CD4-positive, alpha-beta T cell treated with Interleukin-12 subunit alpha and Interleukin-12 subunit beta, for 1 hour (primary cell): ENCODE measurements at places on chromosomes 7 and 10.

DNA sequence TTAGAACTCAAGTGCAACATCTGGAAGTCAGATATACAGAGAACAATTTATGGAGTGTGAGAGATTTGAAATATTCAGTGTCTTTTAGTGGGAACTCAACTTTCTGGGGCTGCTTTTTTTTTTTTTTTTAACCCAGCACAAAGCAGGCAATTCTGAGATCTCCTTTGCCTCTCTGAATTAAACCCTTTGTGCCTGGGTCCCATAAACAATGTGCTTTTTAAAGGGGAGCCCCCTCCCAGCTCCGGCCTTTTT is 146.8 kb downstream of the CELF2 start:
- DNase-seq: no peak

- DNase-seq: no peak
These were observed 11.8 kb downstream of the PODXL start for GRCh38 chr7:131544449-131545301.

- DNase-seq: no peak
These were observed 587.8 kb upstream of the MKI67 start for GRCh38 chr10:128713874-128714570.

GRCh38 chr10:89074120-89074519 is 83.5 kb downstream of the FAS start:
- DNase-seq: no peak

GRCh38 chr10:3408603-3409365 is 236.2 kb upstream of the PITRM1 start:
- no peak for DNase-seq

GRCh38 chr10:120600871-120601649 is 144.0 kb downstream of the PLPP4 start:
- DNase-seq: no peak

DNA sequence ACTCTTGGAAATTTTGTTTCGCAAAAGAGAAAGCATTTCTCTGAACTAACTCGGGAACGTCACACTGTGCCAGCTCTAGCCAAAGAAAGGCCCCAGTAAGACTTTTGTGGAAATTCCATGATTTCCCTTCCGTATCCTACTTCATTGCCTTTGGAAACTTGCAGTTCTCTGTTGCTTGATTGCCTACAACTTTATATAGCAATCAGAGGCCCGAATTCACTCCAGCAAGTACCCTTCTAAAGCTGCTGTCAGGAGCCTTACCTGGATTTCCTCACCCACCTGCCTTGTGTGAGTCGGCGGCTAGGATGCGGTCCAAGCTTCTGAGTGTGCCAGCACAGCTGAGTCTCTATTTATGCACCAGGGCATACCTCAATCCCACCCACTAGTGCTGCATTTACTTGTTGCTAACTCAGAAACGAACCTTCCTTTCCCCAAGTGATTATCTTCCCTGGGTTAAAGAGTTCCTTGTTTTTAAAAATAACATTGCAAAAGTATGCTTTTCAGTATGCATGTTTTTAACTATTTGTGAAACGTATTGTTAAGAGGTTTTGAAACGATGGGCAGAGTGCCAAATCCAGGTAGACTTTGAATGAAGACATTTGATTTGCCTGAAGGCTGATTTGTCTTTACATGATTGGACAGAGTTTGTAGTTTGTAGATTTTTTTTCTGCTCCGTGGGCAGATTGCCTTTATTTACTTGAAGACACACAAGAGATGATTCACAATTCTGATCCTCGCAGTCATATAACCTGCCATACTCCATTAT is at the start of gene AGR2:
TSS of gene AGR2 (minus strand) at position 326 of the 766 bp plus-strand sequence. CDS start 3,203 bp downstream, outside the sequence.
- DNase-seq: no peak

DNA sequence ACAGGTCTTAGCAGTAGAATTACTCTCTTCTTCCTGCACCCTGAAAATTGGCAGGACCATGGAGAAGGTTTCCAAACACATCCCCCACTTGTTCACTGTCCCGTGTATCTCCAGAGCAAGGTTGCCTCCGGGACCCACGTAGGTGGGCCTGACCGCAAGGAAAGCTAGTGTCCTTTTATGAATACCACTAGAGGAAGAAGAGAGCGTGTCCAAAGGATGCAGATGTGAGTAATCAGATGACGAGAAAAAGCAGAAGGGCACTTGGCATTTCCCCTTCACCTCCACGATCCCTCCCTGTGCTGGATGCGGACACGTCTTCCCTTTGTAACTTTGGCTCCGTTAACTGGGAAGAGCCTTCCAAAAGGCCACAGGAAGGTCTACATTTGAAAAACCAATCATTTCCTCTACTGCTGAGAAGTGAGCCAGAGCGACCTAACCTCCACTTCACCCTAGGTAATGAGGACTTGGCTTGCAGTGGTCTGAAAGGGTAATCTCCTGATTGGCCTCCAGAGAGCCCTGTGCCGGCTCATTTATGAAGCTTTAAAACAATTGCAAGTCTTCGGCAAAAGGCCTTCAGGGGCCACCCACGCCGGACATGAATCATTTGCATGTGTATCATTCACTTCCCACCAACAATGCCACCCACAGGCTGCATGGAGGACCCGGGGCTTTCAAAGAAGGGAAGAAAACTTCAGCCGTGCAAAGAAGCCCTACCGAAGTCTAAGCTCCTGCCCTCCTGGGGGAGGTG is 55.4 kb downstream of the LYZL1 start:
- DNase-seq: no peak

DNA sequence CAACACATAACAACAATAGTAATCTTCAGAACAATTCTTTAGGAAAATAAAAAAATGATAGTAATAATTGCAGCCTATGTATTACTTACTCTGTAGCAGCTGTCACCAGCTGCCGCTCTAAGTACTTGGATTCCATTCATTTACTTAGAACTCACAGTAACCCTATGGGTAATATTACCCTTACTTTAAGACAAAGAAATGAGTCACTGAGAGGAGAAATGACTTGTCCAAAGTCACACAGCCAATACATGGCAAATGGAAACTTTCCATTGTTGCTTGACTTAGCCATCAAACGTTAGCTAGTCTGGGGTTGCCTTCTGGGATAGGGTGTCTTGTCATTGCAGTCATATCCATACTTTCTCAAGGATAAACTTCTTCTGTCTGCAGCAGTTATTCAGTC is 3.6 kb downstream of the CCNY start:
- DNase-seq: no peak

- DNase-seq: no peak
These were observed 276.9 kb downstream of the ZMYND11 start for GRCh38 chr10:412109-412508.

- DNase-seq: no peak
These were observed 77.6 kb upstream of the JAZF1 start for GRCh38 chr7:28258240-28258639.

DNA sequence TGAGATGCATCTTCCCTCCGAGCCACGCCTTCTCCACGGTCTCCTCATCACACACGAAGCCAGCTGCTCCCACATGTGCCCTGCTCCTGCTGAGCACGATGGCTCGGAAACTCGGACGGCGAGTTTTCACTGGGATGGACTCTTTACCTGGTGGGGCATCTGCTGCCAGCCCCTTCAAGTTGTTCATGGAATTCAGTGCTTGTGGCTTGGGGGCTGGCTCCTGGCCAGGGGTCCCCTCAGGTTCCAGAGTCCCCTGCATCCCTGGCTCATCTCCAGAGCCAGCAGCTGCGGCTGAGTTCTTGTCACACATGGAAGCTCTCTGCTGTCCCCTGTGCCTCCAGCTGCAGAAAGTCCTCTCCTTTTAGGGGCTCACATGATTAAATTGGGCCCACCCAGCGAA is 654.0 kb downstream of the SDK1 start:
- DNase-seq: no peak

- DNase-seq: no peak
These were observed 6.2 kb downstream of the PAXIP1 start for GRCh38 chr7:154996756-154997155.

- DNase-seq: no peak
These were observed 46.1 kb downstream of the CABCOCO1 start for GRCh38 chr10:61708846-61709245.

GRCh38 chr7:111756687-111757178 is 194.4 kb upstream of the IMMP2L start:
- DNase-seq: no peak

DNA sequence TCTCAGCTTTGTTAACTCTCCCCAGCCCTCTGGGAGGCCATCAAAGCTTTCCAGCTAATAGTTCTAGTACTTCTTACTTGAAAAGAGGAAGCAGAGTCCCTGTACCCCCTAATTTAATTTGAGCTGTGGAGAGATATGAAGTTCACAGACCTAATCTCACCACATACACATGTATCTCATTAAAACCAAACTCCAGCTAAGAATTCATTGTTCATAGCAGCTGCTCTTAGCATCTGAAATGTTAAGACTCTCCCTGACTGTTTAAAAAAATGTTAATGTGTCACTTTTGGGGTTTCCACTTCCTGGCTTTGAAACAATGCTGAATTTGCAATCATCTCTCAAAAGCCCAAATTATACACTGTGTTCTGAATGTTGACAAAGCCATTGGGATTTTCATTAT is 16.2 kb upstream of the MRC1 start:
- DNase-seq: no peak

DNA sequence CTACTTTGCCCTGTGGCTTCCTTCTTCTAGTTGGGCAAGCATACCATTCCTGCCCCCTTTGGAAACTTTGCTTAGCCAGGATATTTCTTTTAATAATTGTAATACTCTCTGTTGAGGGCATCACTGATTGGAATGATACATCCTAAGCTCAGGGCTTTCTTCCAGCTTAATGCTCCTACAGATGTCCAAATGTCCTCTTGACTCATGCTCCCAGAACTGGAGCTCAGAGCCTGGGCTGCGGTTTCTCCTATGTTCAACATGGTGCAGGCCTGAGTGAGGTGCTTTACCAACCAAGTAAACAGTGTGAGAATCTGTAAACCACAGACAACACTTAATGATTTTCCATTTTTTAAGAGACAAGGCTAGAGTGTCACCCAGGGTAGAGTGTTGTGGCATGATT is 108.6 kb downstream of the LRRC4 start:
- DNase-seq: no peak

DNA sequence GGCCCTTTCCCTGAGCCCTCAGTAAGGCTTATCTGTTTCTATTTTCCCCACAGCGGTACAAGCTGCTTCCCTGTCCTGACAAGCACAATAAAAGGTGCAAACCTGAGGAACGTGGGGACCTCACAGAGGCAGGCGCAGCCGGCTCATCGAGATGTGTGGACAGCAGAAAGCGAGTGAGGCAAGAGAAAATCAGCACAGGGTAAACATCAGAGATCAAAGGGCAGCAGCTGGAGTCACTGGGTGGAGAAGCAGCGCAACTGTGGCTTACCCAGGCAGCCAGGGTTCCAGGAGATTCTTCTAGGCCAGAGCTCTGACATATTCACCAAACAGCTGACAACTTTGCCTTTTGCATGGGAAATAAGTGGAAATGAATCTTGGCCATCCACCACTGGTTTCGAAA is 212.6 kb downstream of the WDR11 start:
- DNase-seq: no peak

DNA sequence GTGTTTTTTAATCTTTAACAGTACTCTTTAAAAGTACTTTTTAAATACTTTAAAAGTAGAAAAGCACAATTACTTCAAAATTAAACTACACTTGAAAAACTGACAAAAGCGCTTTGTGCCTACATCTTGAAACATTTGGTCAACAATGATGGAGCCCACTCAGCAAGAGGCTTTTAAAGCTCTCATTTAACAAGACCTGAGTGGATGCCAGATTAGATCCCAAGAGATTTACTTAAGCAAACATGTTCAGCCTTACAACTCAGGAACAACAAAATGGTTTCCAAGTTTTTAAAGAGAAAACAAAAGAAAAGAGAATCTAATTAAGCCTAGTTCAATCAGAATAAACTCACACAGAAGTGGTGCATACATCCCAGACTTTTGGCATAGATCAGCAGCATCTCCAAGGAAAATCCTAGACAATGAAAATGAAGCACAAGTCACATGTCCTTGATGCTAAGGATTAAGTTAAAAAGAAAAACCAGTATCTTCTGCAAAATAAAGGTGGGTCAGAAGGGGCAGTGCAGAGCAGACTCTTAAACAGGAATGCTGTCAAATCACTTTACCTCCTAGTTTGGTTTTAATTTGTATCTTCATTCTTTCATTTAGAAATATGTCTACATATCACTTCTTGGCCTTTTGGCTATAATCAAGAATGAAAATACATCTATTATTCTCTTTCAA is 26.2 kb downstream of the HIBADH start:
- DNase-seq: no peak

- no peak for DNase-seq
These were observed 79.7 kb downstream of the CTTNBP2 start for GRCh38 chr7:117793521-117793920.

GRCh38 chr10:79492256-79492655 is 20.1 kb upstream of the EIF5AL1 start:
- no peak for DNase-seq

GRCh38 chr10:126905776-126906703 is 812 bp downstream of the DOCK1 start:
- no peak for DNase-seq

DNA sequence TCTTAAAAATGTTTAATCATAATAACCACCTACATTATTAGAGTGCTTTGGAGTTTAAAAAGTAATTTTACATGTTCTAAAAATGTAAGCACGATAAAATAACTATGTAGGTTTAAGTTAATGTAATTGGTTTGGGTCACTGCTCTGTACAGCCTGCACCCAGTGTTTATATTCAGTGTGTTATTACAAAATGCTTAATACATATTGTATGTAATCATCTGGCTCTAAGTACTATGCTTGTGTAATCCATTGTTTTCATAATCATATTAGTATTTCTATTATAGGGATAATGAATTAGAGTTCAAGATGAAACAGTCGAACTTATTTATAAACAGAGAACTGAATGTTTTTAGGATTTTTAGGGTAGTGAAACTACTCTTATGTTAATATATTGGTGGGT is 13.1 kb downstream of the RPA3 start:
- DNase-seq: no peak

GRCh38 chr10:293636-294035 is 158.4 kb downstream of the ZMYND11 start:
- DNase-seq: no peak

DNA sequence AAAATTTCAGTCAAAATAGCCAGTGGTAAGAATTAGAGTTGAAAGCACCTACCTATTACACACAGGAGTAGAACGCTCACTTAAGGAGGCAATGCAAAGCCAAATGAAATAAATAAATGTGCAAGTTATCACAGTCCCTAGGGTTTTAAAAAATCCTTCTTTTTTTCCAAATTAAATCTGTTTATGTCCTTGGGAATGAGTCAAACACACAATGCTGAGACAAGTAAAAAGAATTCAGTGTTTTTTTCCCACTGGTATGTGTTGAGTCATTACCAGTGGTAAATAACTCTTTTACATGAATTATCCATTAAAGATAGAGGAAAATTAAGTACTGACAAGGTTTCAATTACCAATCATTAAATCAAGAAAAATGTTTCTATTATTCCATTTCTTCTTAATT is 438.6 kb downstream of the TNS3 start:
- DNase-seq: no peak
